ENCODE measurements at places on chromosomes 12 and 14. TPM values are rescaled to one million over a fixed set of nuclear protein-coding genes. Genes with fewer than 3 reads are reported as not detected.
A peak's percentile ranks its signal among the peaks of the same experiment; 100 is the strongest.

The C12orf54 gene
- not detected for total RNA-seq

GRCh38 chr12:103819312-103819711 is 21.7 kb downstream of the NT5DC3 start:
- no peak overlapping the region for H3K4me3 ChIP-seq
- H3K27ac ChIP-seq: no peak overlapping the region
- DNase-seq: peak; percentile 11

DNA sequence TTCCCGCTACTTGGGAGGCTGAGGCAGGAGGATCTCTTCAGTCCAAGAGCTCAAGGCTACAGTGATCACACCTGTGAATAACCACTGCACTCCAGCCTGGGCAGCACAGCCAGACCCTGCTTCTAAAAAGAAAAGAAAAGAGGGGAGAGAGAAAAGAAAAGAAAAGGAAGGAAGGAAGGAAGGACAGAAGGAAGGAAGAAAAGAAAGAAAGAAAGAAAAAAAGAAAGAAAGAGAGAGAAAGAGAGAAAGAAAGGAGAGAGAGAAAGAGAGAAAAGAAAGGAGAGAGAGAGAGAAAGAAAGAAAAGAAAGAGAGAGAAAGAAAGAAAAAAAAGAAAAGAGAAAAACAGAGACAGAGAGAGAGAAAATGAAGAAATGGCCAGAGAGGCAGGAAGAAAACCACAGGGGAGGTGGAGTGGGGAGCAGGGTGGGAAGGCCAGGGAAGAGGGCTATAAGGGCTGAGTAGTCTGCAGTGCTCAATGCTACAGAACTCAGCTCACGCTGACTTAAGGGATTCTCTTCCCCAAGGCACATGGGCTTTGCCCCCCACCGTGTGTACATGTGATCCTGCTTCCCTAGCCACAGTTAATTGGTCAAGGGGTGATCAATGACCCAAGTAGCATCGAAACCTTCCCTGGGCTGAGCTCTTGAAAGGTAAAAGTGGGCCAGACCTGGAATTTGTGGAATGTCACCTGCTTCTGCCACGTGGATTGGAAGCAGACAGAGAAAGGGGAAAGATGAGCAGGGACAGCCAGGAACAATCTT is 90.4 kb upstream of the TMCC3 start:
- H3K4me3 ChIP-seq: no peak overlapping the region
- H3K4me1 ChIP-seq: no peaks in the 10 kb centered on the region
- no peaks in the 10 kb centered on the region for H3K36me3 ChIP-seq
- no peak for DNase-seq

GRCh38 chr12:130649101-130650045 is 66.7 kb downstream of the RIMBP2 start:
- no peaks in the 10 kb centered on the region for H3K27me3 ChIP-seq
- H3K4me3 ChIP-seq: no peak overlapping the region
- H3K4me1 ChIP-seq: no peaks in the 10 kb centered on the region
- H3K36me3 ChIP-seq: 0 out of 2 replicates have a peak, but pooled peaks cover 3% of the 10 kb centered on the region
- H3K27ac ChIP-seq: no peak overlapping the region
- DNase-seq: no peak

DNA sequence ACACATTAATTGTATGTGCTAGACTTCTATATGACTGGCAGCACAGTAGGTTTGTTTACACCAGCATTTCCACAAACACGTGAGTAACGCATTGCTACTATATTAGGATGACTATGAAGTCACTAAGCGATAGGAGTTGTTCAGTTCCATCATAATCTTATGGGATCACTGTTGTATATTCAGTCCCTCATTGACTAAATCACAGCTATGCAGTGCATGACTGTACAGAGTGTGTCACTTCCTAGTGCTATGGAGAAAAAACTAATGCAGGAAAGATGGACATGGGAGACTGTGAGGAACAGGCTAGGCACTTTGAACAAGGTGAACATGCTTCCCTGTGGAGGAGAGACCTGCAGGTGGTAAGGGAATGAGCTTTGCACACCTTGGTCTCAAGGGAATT is 259.8 kb downstream of the NUAK1 start:
- no peak overlapping the region for H3K27ac ChIP-seq
- no peaks in the 10 kb centered on the region for H3K27me3 ChIP-seq
- peak; percentile 5 for DNase-seq
- no peak overlapping the region for H3K4me3 ChIP-seq
- peaks cover 12% of the 10 kb centered on the region for H3K4me1 ChIP-seq
- H3K36me3 ChIP-seq: no peaks in the 10 kb centered on the region

GRCh38 chr12:58841058-58841798 is 79.1 kb downstream of the LRIG3 start:
- H3K27ac ChIP-seq: no peak overlapping the region
- DNase-seq: no peak
- H3K4me1 ChIP-seq: no peaks in the 10 kb centered on the region
- peaks cover 7% of the 10 kb centered on the region for H3K36me3 ChIP-seq
- H3K27me3 ChIP-seq: peaks cover 4% of the 10 kb centered on the region
